Activated naive CD8-positive, alpha-beta T cell treated with anti-CD3 and anti-CD28 coated beads for 36 hours (primary cell): ENCODE measurements at places on chromosomes 6 and 20. TPM values are rescaled to one million over a fixed set of nuclear protein-coding genes. Genes with fewer than 3 reads are reported as not detected.

DNA sequence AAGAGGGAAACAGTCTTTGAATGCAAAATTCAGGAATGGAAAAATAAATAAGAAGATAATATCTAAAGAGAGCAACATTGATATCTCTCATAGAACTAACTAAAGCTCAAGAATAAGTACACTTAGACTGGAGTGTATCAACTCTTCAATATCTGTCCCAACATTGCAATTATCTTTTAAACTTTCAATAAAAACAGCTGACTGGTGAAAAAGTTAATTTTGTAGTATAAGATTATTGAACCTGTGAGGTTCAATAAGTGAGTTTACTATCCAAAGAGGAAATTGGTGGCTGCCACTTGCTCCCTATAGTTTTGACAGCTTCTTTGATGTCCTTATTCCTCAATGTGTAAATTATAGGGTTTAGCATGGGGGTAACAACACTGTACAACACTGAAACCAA, 13.7 kb downstream of the OR5V1 start:
- no peak for DNase-seq

GRCh38 chr6:31541658-31542521, at the start of gene DDX39B:
DDX39B (minus strand) TSS chr6:31542003; CDS start chr6:31540532, 1,471 bp downstream.
- DNase-seq = peak; percentile 93

DNA sequence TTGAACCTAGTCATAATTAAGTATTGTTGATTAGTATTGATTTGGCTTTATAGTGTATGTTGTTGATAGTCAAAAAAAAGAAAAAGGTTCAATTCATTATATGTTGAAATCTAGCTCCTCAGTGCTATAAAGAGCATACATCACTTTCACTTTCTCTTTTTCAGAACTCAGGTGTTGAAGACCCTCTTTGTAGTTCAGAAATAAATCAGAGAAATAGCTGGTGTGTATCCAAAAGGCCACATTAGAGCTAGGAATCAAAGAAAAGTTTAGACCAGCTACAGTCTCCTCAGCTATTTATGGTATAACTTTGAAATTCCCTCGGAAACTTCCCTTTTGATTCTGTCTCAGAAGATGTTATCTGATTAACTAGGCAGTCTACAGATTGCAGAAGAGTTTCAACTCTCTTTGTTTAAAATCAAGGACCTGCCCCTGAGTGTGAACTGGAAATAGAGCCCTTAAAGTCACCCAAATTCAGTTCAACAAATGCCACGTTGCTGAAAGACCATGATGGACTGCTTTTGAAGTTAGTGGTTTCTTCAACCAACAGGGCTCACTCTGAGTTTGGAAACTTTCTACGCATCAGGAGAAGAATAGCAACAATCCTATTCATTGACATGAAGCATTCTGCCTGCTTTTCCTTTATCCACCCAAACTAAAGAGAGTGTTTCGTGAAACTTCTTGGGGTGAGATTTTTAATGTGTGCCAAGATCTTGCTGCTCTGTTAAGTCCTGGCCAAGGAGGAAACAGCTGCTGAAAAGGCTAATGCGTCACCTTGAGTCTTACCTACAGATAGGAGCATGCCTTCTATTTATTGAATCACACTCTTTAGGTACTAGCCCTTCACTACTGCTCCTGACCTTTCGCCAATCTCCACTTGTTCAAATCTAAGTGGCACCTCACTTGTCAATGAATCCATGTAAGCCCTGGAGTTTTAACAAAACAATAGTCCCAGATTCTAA, 111.7 kb downstream of the TNFRSF21 start:
- no peak for DNase-seq

DNA sequence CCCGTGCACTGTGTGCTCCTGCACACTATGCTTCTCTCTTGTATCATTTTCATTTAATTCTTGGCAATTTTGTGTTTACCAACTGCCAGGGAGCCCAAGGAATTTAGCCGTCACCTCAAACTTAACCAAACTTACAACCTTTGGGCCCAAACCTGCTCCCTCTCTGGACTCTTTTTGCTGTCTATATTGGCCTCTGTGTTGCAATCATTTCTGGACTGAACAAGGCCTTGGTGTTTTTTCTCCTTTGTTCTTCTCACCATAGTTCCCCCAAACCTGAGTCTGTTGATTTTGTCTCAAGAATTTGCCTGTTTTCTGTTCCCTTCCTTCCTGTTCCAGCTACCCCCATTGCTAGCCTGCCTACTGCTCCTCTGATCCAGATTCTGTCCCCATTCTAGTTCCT, 19.2 kb downstream of the DCBLD1 start:
- DNase-seq = no peak

GRCh38 chr6:64155063-64155462, 519.5 kb downstream of the PHF3 start:
- no peak for DNase-seq

GRCh38 chr6:106177786-106178185, 91.7 kb downstream of the PRDM1 start:
- DNase-seq = no peak

ARMC12 gene
- 2.0 TPM for total RNA-seq
